Trophoblast cell (in vitro differentiated cells and primary cell): ENCODE measurements at places on chromosomes 5 and 9.

DNA sequence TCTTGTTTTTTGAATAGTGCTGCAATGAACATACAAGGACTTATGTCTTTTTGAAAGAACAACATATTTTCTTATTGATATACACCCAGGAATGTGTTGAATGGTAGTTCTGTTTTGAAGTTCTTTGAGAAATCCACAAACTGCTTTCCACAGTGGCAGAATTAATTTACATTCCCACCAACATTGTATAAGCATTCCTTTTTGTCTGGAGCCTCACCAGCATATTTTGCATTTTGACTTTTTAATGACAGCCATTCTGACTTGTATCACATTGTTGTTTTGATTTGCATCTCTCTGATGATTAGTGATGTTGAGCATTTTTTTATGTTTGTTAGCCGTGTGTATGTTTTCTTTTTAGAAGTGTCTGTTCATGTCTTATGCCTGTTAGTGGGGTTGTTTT is 524.9 kb downstream of the SEMA5A start:
- no peak for DNase-seq

- DNase-seq, result no peak
Observed at GRCh38 chr5:132782101-132782500, 5.1 kb upstream of the SEPTIN8 start.

- DNase-seq, result no peak
Observed at GRCh38 chr5:51544031-51544785, 161.0 kb downstream of the ISL1 start.

DNA sequence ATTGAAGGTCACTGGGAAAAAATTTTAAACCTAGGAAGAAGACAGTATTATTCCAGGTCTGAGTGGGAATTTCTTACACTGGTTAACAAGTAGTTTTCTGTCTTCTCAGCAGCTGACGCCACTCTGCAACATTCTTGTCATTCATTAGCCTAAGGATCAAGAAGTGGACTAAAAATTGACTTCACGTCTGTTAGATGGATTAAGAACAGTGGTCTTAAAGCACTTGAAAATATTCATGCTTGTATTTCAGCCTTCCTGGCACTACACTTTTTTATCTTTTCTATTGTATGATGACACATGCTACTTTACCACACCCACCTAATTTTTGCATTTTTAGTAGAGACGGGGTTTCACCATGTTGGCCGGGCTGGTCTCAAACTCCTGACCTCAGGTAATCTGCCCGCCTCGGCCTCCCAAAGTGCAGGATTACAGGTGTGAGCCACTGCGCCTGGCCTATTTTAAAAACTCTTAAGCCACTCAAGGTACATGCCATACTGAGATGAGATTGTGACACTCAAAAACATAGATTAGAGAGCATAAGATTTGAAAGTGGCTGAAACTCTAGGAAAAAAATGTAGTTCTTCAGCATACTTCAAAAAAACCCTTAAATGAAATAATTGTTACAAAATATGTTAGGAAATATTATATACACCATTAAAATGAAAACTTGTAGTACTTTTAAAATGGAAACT is 8.4 kb downstream of the MATR3 start:
- peak; percentile 42 for DNase-seq

GRCh38 chr5:9686216-9686615 is 56.1 kb upstream of the TAS2R1 start:
- peak; percentile 7 for DNase-seq

DNA sequence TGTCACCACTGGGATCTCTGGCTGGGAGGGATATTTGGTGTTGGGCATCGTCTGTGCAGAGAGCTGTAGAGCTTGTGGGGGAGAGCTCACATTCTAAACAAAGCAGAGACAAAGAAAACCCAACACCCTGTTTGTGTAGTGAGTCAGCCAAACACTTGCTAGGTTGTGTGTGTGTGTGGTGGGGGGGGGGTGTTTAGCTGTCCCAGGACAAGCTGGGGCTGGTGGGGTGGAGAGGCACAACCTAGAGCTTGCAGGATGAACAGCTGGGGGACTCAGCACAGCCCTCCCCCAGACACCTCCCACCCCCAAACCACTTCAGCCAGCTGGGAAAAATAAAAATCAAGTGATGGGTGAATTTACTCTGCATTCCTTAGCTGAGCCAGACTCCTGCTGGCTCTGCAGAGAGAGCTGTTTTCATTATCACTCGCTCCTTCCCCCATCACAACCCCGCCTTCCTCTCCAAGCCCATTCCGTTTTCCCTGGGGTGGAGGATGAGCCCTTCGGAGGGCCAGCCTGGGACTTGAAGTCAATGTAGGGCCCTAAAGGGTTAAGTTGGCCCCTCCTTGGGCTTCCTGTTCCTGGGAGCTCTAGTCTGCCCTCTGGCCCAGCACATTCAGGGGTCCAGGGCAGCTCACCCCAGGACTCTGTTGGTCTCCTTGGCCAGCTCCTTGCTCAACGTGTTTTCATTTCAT is 2.6 kb downstream of the OLFML2A start:
- DNase-seq, result no peak

- no peak for DNase-seq
Observed at GRCh38 chr5:139523635-139524445, 37.3 kb upstream of the UBE2D2 start.

DNA sequence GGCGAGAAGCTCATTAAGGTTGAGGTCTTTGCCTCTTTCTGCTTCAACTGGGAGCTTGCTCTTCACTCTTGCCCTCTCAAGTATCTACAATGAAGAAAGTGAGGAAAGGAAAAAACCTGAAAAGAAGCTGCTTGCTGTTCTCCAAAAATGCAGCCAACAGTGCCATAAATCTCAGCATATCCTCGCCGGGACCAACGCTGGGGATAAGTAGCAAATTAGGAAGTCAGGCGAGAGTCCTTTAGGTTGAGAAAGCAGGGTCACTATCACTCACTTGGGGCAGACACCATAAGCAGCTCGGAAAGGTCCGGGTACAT is 399 bp downstream of the NUP155 start:
- DNase-seq, result no peak

DNA sequence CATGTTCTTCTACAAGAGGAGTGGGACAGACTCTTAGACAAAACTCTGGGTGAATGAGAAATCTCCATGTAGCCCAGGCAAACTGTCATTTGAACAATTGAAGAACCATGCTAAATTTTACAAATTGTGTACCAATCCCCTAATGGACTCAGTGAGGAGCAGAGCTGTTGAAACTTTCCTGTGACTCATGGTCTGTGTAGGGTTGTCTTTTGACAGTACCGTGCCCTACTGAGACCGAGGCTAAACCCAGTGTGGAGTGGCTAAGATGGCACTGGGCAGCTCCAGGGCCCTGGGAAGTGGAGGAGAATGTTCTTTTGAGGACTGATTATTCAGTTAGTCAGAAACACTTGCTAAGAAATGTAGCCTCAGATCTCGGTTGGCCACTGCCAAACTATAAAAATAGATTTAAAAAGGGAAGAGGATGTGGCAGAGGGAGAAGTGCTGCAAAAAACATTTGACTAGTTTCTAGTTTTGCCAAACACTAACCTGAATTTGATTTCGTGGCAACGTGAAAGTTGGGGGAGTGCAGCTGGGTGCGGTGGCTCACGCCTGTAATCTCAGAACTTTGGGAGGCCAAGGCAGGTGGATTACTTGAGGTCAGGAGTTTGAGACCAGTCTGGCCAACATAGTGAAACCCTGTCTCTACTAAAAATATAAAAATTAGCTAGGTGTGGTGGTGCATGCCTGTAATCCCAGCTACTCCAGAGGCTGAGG is 24.7 kb downstream of the POU4F3 start:
- DNase-seq, result no peak

- DNase-seq, result no peak
Observed at GRCh38 chr5:77632526-77633206, 5.8 kb downstream of the OTP start.

DNA sequence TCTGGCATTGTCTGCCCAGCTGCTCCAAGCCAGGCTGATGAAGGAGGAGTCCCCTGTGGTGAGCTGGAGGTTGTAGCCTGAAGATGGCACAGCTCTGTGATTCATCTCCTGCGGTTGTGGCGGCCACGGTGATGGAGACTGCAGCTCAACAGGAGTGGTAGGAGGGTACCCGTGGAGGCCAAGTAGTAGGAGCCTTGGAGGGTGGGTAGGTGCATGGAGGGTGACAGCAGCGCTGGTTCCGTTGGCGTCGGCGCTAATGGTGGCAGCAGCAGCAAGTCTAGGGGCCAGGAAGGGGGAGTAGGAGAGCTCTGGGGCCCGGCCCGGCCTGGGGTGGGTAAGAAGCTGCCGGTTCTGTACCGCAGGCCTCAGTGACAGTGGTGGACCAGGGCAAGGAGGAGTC is 22.4 kb upstream of the TRIM52 start:
- DNase-seq, result no peak

- peak; percentile 85 for DNase-seq
Observed at GRCh38 chr9:32533336-32533735, 7.3 kb upstream of the RIGI start.

DNA sequence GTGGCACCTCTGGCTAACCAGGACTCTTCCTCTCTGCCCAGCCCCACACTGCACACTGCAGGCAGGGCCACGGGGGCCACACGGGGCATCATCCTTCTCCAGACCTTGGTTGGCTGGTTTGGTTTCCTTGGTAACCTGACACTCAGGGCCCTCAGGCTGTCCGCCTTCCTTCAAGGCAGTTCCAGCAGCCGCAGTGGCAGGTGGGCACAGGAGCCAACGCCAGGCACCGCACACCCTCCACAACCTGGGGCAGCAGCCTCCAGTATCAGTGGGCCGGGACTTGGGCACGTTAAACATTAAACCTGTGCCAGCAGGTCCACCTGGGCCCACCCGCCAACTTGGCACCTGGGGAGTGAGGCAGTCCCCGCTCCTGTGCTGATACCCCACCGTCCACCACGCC is 1.9 kb downstream of the NPDC1 start:
- DNase-seq, result no peak

GRCh38 chr9:90343366-90343765 is 299.3 kb downstream of the DIRAS2 start:
- DNase-seq, result no peak

DNA sequence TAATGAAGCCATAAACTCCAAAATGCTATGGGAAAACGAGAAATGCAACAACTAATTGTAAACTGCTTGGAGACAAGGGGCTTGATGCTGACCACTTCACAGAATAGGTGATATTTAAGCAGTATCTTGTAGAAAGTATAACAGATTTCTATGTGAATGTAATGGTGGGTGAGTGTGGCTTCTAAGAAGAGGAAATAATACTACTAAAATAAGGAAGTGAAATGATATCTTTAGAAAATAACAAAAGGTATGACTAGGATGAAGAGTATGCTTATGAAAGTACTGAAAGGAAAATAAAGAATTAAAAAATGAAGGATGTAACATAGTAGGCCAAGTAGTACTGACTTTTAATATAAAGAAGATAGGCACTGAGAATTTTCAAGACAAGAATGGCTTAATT is 94.2 kb downstream of the AGTPBP1 start:
- no peak for DNase-seq

GRCh38 chr5:50963971-50964745 is 297.7 kb downstream of the PARP8 start:
- no peak for DNase-seq

GRCh38 chr5:132485641-132486317 is 4.8 kb downstream of the IRF1 start:
- DNase-seq, result peak; percentile 9

DNA sequence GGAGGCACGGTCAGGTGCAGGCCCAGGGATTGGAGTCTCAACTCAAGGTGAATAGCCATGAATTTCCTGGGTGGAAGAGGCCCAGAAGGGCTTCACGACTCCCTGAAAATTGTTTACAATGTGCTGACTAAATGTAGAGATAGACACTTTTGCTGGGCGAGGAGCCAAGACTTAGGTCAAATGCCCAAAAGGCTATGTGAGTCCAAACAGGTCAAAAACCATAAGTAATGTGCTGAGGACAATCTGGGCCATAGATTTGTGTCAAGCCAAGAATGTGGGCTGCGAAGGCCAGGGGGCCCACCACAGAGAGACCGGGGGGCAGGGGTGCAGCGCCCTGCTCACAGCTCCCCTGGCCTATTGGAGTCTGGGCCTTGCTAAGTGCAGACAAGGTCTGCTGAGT is 197.8 kb downstream of the HSPA4 start:
- DNase-seq, result no peak

DNA sequence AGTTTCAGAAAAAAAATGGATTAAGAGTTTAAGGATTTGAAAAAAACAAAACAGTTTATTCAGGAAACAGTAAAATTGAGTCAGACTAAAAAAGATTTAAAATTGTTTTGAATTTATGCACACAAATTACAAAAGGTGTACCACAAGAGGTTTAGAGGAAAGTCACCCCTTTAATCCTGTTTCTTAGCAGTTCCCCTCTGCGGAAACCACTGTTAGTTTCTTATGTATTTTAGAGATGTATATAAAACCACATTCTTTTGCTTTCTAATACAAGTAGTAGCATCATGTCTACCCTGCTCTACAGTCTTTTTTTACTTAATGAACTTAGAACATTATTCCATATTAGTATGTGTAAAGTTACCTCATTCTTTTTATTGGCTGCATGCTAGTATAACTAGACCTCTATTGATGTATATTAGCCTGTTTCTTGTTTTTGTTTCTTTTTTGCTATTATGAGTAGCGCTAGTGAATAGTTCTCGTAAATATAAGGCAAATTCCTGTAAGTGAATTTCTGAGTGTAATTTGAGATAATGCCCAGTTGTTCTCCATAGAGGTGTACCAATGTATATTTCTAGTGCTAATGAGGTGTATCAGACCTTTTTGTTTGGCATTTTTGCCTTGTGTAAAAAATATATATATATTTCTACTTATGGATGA is 20.0 kb downstream of the GPBP1 start:
- DNase-seq, result no peak

DNA sequence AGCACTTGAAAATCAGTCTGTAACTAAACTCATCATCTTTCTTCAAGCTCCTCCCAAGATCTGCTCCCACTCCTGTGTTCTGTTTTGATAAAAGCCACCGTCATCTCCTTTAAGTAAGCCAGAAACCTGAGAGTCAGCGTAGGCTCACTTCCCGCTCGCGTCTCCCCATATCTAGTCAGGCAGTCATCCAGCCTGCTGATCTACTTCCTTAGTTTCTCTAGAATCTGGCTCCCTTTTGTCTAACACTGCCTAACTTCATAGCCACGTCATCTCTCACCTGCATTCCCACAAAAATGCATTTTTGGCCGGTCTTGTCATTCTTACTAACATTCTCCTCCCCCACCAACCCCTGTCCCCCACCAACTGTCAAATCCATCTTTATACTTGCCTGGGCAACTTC is 3.0 kb upstream of the TJP2 start:
- peak; percentile 79 for DNase-seq

- no peak for DNase-seq
Observed at GRCh38 chr5:39588179-39588578, 163.4 kb upstream of the DAB2 start.

DNA sequence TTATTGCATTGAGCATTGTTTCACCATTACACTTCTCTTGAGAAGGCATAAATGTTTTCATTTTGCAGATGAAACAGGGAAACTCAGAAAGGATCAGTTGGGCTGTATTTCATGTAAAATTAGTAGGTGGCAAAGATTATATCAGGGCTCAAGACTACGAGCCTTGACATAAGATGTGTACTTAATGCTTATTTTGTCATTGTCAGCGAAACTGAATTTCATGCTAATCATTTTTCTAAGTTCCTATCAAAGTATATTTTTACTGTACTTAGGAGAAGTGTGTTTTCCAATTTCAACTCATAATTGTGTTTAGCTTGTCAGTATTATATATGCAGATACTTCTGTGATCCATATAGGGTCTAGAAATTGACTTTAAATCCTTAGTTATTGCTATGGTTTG is 123.8 kb downstream of the FBXL7 start:
- no peak for DNase-seq

- no peak for DNase-seq
Observed at GRCh38 chr5:77995793-77996409, 219.8 kb upstream of the TBCA start.
